Mucosa of descending colon (tissue), 3 donors: ENCODE measurements at places on chromosomes 13 and 19. TPM values are rescaled to one million over a fixed set of nuclear protein-coding genes. Genes with fewer than 3 reads are reported as not detected.

Gene MADCAM1
- 4.1 TPM for total RNA-seq

Gene PRR36
- 0.58 TPM for total RNA-seq

Gene ATP4B
- total RNA-seq: 0.19 TPM

Gene SLC7A10
- not detected for total RNA-seq

Gene MYBPC2
- total RNA-seq: 0.10 TPM

Gene WASF3
- total RNA-seq: 4.4 TPM

Gene ZNF442
- 2.2 TPM for total RNA-seq

Gene ZNF541
- not detected for total RNA-seq

Gene NAT14
- 21.7 TPM for total RNA-seq

Gene ACTMAP
- total RNA-seq: 16.7 TPM

Gene CNMD
- total RNA-seq: not detected

Gene SIGLEC5
- total RNA-seq: not detected

Gene BST2
- total RNA-seq: 72.6 TPM

Gene SLITRK5
- total RNA-seq: 0.23 TPM
